ENCODE measurements at places on chromosomes 1 and 21. TPM values are rescaled to one million over a fixed set of nuclear protein-coding genes. Genes with fewer than 3 reads are reported as not detected.
A peak's percentile ranks its signal among the peaks of the same experiment; 100 is the strongest.

KANK4 gene
- polyA plus RNA-seq: 0.21 TPM

UBL4B gene
- 0.11 TPM for polyA plus RNA-seq

DNA sequence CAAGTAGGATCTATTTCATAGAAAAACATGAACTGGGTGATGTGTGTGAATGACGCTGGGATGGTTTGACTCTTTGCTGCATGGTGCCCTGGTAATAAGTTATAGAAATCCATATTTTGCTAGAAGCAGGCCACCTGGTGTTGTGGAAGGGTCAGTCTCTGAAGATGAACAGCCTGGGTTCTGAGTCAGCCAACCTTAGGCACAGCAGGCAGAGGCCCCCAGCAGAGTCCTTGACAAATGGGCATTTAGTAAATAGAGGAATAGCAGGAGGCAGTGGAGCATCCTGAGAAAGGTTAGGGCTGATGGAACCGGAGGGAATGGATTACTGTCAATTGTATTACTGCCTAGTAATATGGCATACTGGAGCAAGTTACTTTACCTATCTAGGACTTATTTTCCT lies 20.9 kb downstream of the FGGY start:
- no peak for DNase-seq

- no peak for DNase-seq
These were observed 19.1 kb upstream of the LAMC1 start for GRCh38 chr1:183004141-183004540.

MRTO4 gene
- polyA plus RNA-seq: 35.5 TPM

FCER1A gene
- 3.3 TPM for polyA plus RNA-seq

ST6GALNAC5 gene
- 0.34 TPM for polyA plus RNA-seq

- no peak for DNase-seq
These were observed 283.8 kb downstream of the USP25 start for GRCh38 chr21:16013570-16013969.

DNA sequence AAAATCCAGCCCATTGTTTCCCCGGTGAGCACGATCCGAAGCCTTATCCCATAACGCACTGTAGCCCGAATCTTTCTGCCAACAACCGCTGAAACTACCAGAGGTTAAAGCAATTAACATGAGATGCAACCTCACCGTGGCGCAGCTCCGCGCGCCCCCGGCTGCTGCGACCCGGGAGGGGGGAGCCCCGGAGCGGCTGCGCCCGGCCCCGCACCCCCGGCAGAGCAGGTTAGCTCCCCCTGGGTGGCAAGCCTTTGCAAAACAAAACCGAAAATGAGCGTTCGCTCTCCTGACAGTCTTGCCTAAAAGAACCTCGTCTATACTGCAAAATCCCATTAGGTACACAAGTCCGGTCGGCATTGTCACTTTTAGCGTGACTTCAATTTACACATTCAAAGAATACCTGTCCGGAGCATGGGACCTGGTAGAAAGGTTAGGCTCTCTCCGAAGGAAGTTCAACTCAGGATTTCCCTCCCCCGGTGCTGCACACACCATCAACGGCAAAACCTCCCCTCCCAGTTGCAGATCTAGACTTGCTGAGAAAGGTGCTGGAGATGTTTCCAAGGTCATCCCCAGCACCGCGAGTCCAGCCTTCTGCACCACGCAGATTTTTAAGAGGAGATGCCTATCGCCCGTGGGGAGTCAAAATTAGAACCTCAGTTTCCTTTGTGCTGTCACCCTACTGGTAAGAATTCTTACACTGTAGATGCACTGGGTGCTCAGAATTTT lies 107.5 kb downstream of the ZNF281 start:
- peak; percentile 51 for DNase-seq

DNA sequence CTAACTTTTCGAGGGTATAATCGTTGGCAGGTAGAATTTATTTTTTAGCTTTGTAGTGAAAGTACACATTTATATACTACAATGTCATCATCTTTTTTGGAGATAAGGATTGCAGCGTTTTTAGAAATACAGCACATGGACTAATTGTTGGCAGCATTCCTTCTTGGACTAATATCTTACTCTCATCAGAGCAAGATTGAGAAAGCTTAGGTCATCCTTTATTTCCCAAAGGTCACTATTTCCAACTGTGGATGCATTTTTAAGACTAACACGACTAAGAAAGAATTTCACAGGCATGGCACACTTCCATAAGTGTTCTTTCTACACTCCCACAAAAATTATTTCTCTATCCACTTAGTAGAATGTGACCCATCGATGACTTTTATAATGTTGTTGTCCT lies 732.3 kb downstream of the NCAM2 start:
- DNase-seq: no peak

FAM72D gene
- 2.0 TPM for polyA plus RNA-seq

TRNP1 gene
- 11.6 TPM for polyA plus RNA-seq

DNA sequence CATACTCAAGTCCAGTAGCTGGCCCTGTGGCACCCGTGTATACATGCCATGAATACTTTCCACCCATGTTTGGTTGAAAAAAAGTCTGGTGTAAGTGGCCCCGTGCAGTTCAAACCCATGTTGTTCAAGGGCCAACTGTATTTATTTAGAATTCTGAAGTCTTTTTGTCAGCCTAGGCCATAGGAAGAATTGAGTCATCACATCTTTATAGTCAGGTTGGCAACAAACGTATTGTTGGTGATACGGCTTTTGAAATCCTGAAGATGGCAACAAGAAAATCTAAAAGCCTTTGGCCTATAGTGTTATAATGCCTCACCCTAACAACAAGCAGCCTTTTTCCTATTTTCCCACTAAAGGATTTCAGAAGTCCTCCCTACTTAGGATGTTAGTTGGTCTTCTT lies 363.6 kb downstream of the PLPP3 start:
- no peak for DNase-seq

DNA sequence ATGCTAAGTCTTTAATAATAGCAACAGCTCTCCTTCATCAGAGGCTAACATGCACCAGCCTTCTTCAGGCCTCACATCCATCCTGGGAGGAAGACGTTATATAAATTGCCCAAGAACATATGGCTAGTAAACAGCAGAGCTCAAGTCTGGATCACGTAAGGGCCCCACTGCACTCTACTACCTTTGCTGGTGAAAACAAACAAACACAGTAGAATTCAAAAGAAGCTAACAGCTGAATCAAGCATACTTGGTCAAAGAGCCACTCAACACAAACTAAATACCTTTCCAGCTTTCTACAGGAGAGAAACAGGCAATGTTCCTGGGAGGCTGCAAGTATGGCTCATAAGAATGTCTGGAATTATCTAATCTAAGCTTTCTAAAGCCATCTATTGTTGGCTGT lies 66.0 kb downstream of the WLS start:
- no peak for DNase-seq

- no peak for DNase-seq
These were observed 170.6 kb downstream of the NPHP4 start for GRCh38 chr1:5821540-5822176.

DNA sequence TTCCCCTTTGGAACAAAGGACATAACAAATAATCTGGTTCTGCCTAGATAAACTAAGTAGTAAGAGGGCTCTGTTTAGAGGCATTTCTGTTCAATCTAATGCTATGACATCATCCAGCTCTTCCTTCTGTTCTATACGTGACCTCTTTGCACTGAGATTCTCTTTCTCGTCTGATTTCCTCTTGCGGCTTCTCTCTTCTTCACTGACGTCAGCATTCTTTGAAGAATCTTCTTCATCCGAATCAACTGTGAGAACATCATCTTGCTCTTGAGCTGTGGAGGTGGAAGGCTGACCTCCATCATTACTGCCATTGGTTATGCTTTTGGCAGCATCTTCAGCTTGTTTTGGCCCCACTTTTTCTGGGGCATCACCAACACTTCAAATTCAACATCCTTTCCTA lies 130.4 kb downstream of the HS2ST1 start:
- peak; percentile 69 for DNase-seq

DNA sequence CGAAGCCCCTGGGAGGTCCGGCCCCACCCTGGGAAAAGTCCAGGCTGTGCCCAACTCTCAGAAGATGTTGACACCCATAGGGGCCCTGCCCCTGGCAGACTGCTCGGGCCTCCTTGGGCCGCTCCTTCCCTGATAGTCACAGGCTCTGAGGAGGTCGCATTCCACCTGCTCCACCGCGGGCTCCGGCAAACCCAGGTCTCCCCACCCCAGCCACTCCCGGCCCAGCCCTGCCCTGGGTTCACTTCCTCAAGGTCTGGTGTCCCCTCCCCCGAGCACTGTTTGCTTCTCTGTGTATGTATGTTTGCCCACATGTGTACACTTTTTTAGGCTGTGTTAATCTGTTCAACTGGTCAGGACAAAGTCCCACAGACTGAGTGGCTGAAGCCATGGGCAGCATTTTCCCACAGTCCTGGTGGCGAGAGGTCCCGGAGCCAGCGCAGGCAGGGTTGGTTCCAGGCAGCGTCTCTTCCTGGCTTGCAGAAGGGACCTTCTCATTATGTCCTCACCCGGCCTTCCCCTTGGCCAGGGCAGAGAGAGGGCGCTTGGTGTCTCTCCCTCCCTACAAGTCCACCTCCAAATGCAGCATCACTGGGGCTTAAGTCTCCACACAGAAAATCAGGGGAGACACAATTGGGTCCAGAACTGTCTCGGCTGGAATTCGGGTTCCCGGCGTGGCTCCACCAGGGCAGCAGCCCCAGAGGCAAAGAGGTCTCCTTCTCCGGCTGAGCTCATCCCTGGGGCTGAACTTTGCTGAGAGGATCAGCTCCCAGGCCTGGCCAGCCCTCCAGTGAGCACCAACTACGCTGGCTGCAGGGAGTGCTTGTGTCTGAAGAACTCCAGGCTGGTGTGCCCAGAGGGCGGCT lies 10.5 kb upstream of the PRXL2B start:
- DNase-seq: peak; percentile 34

RPTN gene
- polyA plus RNA-seq: 3.2 TPM

DNA sequence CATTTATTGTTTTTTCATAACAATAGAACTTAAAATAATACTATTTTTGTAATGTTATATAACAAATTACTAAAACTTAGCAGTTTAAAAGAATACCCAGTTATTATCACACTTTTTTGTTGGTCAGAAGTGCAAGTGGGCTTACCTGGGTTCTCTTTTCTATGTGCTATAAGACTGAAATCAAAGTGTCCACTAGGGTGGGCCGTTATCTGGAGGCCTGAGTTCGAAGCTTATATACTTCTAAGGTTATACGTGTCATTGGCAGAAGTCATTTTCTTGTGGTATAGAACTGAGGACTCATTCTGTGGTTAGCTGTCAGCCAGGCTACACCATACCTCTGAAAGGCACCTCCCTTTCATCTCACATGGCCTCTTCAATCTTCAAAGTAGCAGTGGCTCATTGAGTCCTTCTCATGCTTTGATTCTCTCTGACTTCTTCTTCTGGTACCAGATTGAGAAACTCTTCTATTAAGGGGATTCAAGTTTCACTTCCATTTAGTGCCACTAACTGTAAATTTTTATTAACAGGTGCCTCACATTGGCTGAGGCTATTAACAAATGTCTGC lies 414.3 kb downstream of the AMY1C start:
- no peak for DNase-seq

DNA sequence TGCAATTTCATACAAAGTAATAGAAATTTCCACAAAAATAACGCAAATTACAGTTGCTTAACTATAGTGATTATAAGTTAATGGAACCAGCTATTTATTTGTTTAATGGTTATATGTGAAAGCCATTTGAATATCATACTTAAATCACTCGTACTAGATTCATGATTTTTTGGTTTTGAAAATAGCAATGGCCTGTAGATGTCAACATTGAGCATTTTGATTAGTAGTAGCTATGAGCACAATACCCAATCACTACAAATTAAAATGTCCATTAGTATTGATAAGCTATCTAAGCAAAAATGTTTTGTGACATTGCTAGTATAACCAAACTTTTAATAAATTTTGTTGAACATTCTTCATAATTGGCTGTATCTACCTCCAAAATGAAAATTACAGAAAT lies 10.0 kb downstream of the COL24A1 start:
- DNase-seq: no peak

GRCh38 chr1:100036718-100037655 lies 67.2 kb downstream of the SLC35A3 start:
- no peak for DNase-seq

ZNF648 gene
- 0.02 TPM for polyA plus RNA-seq
